ENCODE measurements at places on chromosomes 2 and 18.

DNA sequence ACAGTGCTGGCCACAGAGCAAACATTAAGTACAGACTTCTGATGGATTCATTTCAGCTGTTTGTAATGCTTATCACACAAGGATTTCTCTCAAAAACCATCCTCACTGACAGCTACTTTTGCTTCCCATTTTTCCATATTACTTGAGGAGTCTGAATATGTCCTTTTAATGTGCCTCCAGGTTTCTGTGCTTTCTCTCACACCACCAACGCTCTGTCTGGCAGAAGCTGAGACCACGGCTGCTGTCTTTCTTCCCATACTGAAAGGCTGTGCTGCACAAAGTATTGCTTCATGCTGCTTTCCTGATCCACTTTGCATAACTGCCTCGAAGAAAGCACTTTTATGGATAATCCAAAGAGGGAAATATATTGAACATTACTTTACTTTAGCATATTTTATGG lies 312.1 kb upstream of the ZEB2 start:
- no peak for DNase-seq

DNA sequence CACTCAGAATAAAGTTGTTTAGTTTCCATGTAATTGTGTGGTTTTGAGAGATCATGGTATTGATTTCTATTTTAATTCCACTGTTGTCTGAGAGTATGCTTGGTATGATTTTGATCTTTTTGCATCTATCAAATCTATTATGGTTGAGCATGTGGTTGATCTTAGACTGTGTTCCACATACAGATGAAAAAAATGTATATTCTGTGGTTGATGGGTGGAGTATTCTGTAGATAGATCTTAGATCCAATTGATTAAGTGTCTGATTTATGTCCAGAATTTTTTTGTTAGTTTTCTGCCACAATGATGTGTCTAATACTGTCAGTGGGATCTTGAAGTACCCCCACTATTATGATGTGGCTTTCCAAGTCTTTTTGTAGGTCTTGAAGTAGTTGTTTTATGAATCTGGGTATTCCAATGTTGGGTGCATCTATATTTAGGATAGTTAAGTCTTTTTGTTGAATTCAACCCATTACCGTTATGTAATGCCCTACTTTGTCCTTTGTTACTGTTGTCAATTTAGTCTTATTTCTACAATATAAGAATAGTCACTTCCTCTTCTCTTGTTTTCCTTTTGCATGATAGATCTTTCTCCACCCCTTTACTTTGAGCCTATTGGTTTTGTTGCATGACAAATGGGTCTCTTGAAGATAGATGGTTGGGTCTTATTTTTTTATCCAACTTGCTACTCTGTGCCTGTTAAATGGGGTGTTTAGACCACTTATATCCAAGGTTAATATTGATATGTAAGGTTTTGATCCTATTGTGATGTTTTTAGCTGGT lies 101.8 kb downstream of the TRABD2A start:
- no peak for DNase-seq

GRCh38 chr2:145484448-145485097 lies 964.7 kb upstream of the ZEB2 start:
- DNase-seq, result no peak

DNA sequence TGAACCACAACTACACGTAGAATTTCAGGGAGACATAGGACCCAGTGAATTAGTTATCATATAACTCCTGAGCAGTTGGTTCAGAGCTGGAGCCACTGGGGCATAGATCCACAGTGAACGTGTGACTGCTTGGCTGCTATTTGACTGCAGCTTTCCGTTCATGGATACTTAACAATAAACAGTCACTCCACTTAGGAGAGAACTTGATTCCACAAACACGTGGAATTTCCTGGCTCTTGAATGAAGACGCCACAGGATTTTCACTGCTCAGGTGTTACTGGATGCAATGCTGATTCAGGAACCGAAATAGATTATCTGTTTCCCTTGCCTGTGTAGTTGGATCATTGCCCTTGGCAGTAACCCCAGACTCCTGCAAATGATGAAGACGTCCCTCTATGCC lies 679.1 kb upstream of the ZEB2 start:
- DNase-seq, result no peak

- no peak for DNase-seq
Measured at GRCh38 chr2:57981083-57981768, 65.4 kb upstream of the VRK2 start.

DNA sequence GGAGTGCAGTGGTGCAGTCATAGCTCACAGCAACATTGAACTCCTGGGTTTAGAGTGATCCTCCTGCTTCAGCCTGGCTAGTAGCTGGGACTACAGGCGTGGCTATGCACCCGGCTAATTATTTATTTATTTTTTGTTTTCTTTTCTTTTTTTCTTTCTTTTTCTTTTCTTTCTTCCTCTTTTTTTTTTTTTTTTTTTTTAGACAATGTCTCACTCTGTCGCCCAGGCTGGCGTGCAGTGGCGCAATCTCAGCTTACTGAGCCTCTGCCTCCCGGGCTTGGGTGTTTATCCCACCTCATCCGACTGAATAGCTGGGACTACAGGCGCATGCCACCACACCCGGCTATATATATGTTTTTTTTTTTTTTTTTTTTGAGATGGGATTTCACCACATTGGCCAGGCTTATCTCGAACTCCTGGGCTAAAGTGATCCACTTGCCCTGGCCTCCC lies 1.4 kb upstream of the ANXA4 start:
- no peak for DNase-seq

DNA sequence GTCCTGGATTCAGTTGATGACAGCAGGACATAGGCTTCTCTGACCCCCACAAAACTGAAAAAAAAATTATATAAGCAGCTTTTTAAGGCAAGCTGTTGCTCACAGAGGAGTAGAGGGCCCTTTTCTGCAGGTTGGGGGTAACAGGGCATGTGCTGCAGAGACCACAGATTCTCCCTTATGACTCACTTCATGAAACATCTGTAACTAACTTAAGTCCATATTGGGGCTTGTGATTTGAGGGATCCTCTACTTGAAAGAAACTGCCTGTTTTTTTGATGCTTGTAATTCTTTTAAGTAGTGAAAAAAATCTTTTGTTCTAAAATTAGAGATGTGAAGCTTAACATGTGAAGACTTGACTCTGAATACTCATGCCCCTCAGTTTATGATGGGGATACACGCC lies 33.4 kb downstream of the XRCC5 start:
- no peak for DNase-seq

DNA sequence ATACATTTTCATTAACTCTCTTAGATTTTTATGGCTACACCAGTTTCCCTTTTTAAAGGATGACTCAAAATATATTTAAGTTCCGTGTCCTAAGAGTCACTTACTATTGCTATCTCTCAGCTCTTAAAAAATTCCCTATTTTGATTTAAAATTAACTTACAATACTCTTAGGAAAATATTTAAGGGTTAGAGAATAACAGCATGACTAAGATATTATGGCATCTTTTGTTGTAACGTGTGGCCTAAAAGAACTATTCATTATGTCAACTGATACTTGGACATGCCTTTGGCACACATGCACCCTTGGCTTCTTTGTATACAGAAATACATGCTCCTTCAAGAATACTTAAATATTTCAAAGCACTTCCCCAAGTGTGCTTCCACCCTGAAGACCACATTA lies 42.3 kb downstream of the SCN3A start:
- no peak for DNase-seq

DNA sequence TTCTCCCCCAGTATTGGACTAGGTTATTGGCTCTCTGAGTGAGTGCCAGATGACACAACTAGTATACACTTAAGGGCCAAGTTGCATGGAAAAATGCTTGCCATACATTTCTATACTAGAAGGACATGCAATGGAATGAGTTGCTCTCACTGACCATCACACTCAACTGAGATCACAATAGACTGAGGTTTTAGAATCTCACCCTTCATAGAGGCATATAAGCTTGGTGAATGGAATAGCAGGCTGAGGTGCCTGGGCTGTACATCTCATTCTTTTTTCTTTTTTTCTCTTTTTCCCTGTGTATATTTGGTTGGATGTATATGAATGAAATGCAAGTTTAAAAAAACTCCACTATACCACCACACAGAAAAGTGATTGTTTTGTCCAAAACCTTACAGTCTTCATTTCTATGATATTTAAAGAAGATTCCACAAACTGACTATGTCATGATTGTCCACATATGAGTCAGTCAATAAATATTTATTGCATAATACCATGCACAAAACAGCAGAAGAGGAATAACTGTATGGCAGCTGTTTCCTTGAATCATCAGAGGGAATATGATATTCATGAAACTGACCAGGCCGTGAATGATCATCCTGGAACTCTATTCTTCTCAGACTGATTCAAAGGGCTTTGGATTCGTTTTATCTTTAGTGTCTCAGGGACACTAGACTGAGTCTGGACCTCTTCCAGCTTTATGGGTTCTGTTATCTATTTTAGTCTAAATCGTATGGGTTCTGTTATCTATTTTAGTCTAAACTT lies 122.6 kb upstream of the STK17B start:
- DNase-seq, result no peak

DNA sequence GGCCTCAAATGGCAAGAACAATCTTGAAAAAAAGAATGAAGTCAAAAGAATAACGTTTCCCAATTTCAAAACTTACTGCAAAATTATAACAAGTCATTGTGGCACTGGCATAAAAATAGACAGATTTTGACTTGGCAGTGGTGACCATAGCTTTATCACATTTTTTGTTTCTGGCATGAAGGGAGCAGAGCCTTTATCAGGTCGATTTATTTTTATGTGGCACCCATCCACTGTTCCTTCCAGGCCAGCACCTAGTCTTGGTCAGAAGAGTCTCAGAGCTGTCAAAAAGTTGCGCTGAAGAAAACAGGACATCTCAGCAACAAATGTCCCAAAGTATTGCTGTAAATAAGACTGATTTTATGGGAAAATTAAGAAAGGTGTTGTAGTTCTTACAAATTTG lies 92.4 kb downstream of the TRABD2A start:
- no peak for DNase-seq

- no peak for DNase-seq
Measured at GRCh38 chr18:76913583-76913982, 91.2 kb downstream of the ZNF236 start.

- DNase-seq, result no peak
Measured at GRCh38 chr2:73870084-73870483, 22.7 kb upstream of the ACTG2 start.

DNA sequence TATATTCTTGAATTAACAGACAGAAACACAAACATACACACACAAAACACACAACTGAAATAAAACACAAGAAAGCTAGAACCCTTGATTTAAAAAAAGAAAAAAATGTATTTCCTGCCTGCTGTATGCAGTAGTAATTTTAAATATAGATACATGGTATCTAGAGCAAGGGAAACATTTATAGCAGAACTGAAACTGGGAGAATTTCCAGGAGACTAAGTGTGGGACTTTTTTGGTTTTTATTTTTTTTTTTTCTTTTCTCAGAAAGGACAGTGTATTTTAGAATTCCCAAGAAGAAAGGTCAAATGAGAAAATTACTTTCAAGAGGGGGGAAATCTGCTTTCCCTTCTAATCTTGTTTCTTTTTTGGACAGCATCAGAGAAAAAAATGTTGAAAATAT lies 558.9 kb upstream of the PKDCC start:
- DNase-seq, result no peak

GRCh38 chr2:175476948-175477347 lies 295.4 kb upstream of the ATP5MC3 start:
- DNase-seq, result no peak

GRCh38 chr2:191620144-191620543 lies 57.8 kb upstream of the NABP1 start:
- DNase-seq, result no peak

DNA sequence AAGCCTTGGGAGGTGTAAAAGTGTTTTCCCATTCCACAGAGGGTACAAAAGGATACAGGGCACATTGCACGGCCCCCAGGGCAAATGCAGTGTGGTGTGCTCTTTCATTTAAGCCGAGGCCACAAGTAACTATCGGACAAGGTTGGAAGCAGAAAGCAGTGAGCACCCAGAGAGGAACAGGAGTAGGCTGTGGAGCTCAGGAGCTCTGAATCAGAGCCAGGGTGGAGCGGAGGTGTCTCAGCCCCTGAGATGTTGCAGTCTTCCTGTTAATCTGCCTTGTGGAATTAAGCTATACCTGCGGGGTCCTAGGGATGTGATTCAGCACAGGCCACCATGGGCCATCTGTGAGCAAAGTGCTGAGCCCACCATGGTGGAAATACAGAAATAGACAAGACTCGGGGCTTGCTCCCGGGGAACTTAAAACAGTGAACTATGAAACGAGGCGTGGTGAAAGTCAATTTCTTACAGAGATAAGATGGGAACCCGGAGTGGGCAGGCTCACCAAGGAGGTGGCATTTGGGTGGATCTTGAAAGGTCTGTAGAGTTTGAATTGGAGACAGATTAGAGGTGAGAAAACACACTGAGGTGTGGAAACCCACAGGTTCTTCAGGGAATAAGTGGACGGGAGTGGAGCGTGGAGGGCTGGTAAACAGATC lies 44.0 kb downstream of the ASAP2 start:
- no peak for DNase-seq

DNA sequence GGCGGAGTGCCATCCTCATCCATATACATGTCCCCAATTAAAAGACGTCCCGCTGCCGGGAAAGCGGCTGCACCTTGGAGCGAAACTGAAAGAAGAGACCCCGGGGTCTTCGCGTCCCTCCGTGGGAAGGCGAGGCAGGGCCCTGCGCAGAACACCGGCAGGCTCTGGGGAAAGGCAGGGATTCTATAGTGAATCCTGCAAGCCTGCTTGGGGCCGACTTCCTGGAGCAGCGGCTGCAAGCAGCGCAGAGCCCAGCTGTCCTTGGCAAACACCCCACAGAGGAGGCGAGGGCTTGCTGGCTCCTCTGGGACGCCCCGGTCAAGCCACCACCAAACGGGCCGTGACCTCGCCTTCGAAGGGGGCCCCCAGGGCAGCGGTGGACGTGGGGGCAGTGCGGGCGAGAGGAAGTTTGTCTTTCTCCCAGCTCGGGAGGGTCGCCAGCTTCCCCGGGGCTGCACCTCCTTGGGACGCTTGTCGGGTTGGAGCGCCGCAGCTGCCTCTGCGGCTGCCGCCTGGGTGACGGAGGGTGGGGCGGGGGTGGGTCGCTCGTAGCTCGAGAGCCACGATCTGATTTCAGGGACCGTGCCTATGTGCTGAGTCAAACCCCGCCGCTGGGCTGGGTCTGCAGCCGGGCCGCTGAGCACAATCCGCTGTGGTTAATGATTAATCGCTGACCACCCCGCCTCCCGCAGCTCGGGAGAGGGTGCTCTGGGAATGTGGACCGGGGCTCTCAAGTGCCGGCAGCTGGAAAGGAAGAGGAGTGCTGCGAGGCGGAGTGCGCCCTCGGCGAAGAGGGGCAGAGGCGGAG lies 486 bp upstream of the GPR39 start:
- DNase-seq, result no peak

- DNase-seq, result no peak
Measured at GRCh38 chr2:56177420-56178220, 6.2 kb upstream of the CCDC85A start.

- DNase-seq, result no peak
Measured at GRCh38 chr2:162545254-162545653, 201.3 kb downstream of the GCA start.

- DNase-seq, result no peak
Measured at GRCh38 chr2:68764806-68765311, 30.2 kb downstream of the ARHGAP25 start.
